LoVo (cell line): ENCODE measurements at places on chromosomes 11 and 22.

DNA sequence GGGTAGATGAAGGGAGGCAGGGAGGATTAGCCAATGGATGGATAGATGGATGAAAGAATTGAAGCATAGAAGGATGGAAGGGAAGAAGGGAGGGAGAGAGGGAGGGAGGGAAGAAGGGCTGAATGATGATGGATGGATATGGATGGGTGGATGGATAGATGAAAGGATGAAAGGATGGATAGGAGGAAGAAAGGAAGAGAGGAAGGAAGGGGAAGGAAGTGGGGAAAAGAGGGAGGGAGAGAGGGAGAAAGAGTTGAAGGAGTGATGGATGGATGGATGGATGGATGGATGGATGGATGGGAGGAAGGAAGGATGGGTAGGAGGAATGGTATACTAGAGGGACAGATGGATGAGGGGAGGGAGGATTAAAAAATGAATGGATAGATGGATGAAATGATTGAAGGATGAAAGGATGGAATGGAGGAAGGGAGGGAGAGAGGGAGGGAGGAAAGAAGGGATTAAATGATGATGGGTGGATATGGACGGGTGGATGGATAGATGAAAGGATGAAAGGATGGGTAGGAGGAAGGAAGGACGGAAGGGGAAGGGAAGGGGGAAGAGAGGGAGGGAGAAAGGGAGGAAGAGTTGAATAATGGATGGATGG is 145.9 kb downstream of the MN1 start:
- no peak for DNase-seq

- DNase-seq, result no peak
Observed at GRCh38 chr22:43888740-43889139, 3.1 kb downstream of the PNPLA5 start.

- DNase-seq, result no peak
Observed at GRCh38 chr11:124970925-124971324, 16.9 kb downstream of the CCDC15 start.

DNA sequence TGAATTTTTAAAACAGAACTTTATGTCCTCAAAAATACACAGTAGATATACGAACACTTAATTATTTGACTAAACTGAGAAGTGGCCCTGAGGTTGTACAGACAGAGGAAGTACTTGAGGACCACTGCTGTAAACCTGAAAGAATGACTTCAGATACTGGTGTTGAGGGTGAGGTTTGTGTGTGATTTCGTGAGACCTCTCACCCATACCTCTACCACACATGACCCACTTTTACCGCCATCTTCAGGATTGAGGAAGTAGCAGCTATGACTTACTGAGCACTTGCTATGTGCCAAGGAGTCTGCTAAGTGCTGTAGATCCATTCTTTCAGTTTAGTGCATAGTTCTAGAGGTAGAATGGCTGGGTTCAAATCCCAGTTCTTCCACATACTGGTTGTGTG is 21.9 kb downstream of the MMP13 start:
- DNase-seq, result no peak

DNA sequence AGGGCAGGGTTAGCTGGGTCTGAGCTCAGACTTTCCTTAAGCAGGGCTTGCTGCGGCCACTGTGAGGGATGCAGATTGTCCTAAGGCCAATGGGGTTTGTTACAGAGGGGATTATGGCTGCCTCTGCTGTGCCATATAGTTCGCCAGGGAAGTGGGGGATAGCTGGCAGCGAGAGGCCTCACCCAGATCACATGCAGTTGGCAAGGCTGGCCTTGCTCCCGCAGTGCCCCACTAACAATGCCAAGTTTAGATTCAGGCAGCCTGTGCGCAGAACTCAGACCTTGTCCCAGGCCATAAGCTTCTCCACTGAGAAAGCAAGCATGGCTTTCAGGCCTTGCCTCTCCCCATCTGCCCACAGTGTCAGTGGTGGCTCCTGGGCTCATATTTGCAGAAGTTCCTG is 4.7 kb upstream of the APOL2 start:
- no peak for DNase-seq

- DNase-seq, result no peak
Observed at GRCh38 chr11:18791207-18791968, at the start of gene PTPN5. TSS of gene PTPN5 (minus strand) at chr11:18791798. CDS start at chr11:18771958, 19,840 bp downstream.

DNA sequence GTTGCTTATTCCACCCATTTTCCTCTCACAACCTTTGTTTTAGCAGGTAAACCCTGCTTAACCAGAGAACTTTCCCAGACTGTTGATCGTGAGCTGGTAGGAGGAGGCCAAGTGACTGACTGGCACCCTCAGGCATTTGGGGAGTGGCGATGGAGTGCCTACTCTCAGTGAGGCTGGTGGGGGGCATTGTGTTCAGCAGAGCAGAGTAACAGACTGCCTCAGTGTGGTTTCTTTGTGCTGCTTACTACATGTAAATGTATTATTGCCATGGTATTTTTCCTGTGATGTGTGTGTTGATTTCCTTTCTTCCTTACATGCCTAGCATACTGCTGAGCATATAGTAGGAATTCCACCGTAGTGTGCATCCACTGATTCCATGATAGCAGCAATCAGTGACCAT is 2.6 kb downstream of the MARK2 start:
- DNase-seq, result no peak

DNA sequence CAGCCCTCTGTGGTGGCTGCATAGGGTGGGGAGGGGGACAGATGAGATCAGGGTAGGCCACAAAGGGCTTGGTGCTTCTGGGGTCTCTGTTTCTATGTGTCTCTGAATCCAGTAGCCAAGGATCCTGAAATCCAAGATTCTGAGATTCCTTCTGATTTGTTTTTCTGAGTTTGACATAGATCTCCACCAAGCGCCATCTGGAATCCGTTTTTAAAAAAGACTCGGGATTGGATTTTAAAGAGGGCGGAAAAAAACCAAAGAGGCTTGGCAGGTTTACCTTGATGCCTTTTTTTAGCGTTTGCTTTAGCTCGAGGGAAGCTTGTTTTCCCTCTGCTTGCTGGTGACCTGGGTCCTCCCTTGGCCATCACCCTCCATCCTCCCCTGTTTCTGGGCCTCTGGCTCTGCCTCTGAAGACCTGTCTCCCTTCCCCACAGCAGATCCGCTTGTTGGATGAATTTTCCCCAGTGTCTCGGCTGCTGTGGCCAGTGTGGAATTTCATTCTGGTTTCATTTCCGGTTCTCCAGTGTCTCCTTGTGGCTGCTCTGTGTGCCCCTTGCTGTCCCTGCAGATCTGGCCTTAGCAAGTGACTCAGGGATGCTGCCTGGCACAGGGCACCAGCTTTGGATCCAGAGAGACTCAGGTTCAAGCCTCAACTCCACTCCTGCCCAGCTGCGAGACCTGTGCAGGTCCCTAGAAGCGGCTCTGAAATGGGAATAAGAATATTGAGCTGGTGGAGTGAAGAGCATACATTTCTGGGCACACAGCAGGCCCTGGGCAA is 15.1 kb downstream of the SYNGR1 start:
- no peak for DNase-seq

DNA sequence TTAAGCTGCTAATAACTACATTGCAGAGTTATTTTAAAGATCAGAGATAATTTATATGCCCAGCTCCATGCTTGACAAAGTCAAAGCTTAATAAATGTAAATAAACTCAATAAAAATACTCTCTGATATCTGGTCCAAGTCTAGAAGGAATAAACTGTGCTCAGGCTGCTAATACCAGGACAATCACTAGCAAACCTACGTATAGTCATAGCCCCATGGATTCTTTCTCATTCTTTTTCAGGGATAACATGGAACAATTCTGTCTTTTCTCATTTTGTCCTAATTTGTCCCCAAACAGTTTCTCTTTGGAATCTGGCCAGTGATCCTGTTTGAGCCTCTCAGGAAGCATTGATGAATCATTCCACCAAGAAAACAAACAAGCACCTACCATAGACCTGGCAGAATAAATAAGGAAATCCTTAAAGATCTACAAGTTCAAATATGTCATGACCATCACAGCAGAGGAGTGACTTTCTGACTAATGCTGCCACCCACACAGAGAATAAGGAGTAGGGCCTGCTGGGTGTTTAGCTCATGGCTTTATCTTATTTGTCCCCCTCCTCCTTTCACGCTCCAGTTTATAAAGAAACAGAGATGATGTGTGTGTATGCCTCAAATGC is 14.1 kb upstream of the B3GNT6 start:
- peak; percentile 53 for DNase-seq

DNA sequence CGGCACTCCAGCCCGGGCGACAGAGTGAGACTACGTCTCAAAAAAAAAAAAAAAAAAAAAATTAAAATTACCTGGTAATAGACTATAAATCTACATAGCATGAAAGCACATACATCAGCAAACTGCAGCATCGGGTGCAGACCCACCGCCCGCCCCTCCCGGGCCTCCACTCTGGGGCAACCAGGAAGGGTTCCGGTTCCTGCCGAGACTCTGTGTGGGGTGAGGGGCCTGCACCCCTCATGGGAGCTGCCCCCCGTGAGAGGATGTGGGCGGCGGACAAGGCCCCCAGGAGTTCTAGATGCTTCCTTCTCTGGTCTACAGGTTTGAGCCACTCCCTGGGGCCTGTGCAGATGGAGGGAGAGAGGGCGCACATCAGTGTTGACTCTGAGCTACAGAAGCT is 9.1 kb downstream of the DRD4 start:
- DNase-seq, result no peak

- no peak for DNase-seq
Observed at GRCh38 chr11:111977146-111978027, 40.2 kb downstream of the DIXDC1 start.

DNA sequence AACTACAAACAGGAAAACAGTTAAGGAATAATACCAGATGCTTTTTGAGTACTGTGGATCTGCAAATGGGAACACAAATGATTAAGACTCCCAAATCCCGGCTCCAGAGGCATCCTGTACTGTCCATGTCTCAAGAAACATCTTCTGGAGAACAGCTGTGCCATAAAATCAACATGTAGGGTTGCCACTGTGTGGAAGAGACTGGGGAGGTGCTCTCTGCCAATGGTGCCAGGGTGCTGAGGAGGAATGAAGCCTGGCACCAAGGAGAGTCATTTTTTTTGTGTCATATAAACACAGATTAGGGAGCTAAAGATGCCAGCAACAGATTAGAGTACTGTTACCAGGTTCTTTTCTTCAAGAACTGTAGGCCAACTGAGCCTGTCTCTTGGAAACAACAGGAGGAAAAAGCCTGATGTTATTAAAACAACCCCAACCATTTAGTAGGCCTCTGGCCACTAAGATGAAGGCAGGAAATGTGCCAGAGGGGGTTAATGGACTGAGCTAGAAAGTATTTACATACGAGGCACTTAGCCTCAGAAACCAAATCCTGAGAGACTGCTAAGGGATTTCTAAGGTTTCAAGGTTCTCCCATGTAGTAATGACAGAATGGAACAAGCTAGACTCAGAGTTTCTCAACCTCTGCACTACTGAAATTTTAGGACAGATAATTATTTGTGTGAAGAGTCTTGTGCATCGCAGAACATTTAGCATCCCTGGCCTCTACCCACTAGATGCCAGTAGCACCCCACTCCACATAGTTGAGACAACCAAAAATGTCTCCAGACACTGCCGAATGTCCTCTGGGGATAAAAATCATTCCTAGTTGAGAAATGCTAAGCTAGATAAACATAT is 54.6 kb upstream of the CHRM4 start:
- DNase-seq, result no peak

GRCh38 chr11:111155021-111155420 is 90.5 kb upstream of the POU2AF2 start:
- DNase-seq, result no peak

GRCh38 chr11:118171269-118172062 is 5.0 kb downstream of the SCN2B start:
- DNase-seq, result peak; percentile 69

- no peak for DNase-seq
Observed at GRCh38 chr22:39278040-39278439, 33.3 kb upstream of the PDGFB start.

GRCh38 chr22:38249803-38250642 is 22.8 kb downstream of the TMEM184B start:
- DNase-seq, result no peak

DNA sequence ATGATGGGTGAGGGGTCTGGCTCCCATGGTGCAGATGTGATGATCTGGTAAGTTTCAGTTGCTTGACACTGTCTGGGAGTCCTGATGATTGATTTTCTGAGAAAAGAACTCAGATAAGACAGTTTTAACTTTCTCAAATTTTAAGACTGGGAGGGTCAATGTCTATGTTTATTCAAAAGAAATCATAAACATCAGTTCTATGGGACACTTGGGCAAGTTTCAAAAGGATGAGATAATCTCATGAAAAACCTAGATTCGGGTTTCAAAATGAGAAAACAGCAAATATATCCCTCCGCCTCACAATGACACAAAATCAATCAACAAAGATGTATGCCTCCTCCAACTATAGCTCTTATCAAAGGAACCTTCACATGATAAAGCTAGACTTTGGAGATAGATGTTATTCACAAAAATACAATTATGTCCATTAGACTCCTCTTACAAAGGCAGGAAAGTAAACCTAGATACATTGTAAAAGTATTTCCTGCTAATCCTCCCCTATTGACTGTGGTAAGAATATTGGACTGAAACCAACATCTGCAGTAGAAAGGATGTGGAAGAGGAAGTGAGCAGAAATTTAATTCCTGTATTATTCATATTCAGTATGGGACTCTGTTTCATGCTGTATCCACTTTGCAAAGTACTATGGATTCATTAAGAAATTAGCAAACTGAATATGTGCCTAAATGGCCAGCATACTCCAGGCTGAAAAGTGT is 21.6 kb downstream of the SVIP start:
- DNase-seq, result no peak

- DNase-seq, result no peak
Observed at GRCh38 chr11:102972853-102973252, 17.3 kb upstream of the MMP13 start.

- no peak for DNase-seq
Observed at GRCh38 chr11:70067036-70067435, 11.1 kb upstream of the ANO1 start.

DNA sequence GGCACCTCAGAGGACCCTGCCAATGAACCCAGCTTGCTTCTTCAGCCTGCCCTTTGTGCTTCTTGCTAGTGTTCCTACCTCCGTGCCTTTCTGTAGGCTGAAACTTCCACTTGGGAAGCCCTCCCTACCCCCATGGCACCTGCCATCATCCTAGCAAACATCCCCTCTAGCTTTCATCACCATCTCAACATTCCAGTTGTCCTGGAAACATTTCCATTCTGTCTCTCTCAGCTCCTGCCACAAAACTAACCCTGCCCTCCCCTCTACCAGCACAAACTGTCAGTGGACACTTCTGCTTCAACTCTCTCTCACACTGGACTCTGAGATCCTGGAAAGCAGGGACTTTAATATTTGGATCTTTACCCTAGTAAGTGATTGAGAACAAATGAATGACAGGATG is 525.8 kb upstream of the TENM4 start:
- DNase-seq, result no peak

GRCh38 chr22:50218153-50218995 is 17.6 kb downstream of the SELENOO start:
- DNase-seq, result no peak

GRCh38 chr11:125105926-125106325 is 5.5 kb downstream of the TMEM218 start:
- DNase-seq, result no peak

GRCh38 chr11:3903207-3903896 is 47.9 kb downstream of the STIM1 start:
- DNase-seq, result no peak
